ENCODE measurements at places on chromosomes 5 and 9.

DNA sequence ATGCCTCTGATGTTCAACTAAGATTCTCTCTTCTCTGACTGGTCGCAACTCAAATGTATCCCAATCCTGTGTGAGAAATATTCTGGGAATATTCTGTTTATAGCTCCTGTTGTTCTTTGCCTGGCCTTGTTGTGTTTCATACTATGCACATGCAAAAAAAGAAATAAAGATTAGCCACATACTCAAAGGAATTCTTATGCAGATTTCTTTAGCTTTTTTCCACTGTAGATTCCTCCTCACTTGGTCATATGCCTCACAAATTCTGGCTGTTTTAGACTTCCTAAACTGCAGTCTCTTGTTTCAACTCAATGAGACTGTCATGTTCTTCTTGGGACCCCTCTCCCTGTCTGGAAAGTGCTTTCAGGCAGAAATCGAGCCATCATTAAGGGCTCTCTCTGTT, 217.5 kb upstream of the SH3GL2 start:
- no peak for DNase-seq

- peak; percentile 89 for DNase-seq
Measured at GRCh38 chr5:76180814-76181805, 97.9 kb downstream of the SV2C start.

DNA sequence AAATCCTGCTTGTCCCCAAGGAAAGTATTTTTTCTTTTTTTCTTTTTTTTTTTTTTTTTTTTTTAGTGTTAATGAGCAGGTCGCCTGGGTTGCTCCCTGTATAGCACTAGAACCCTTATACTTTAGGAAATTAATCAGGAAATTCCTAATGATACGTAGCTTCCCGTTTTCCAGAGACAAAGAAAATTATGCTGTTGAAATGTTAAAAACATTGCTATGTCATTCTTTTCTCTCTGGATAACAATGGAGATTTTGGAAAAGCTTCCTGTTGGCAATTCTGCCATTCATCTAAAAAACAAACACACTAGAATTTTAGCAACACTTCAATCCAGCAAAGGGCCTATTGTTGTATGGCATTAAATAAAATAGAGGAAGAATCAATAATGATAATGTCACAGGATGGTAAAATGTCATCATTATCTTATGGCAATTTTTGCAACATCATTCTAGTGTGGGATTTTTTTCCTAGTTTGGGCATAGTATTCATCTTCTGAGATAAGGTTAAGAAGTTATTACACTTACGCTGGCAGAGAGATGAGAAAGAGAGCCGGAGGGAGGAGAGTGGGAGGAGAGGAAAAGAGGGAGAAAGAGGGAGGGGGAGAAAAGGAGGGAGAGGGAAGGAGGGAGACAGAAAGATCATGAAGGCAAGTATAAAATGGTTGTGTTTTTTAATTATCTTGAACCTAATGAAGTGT, 315.8 kb upstream of the PDE4D start:
- no peak for DNase-seq

DNA sequence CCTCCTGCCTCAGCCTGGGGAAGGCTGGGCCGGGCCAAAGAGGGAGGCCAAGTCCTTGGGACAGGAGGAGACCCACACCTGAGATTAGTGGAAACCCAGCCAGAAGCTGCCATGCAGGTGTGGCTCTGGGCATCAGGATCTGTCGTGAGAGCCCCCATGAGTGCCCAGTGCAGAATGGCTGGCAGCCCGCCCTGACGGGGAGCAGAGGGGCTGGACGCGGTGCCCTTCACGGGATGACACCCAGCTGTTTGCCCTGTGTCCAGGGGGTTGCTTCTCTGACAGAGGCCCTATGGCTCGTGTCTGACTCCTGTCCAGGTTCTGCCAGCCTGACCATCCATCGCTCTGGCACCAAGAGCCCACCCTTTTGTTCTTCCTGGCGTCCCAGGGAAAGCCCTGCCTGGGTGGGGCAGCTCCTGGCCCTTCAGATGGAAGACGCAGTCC, 8.5 kb downstream of the DIPK1B start:
- DNase-seq, result no peak

- no peak for DNase-seq
Measured at GRCh38 chr5:79471556-79471955, 42.4 kb downstream of the HOMER1 start.

DNA sequence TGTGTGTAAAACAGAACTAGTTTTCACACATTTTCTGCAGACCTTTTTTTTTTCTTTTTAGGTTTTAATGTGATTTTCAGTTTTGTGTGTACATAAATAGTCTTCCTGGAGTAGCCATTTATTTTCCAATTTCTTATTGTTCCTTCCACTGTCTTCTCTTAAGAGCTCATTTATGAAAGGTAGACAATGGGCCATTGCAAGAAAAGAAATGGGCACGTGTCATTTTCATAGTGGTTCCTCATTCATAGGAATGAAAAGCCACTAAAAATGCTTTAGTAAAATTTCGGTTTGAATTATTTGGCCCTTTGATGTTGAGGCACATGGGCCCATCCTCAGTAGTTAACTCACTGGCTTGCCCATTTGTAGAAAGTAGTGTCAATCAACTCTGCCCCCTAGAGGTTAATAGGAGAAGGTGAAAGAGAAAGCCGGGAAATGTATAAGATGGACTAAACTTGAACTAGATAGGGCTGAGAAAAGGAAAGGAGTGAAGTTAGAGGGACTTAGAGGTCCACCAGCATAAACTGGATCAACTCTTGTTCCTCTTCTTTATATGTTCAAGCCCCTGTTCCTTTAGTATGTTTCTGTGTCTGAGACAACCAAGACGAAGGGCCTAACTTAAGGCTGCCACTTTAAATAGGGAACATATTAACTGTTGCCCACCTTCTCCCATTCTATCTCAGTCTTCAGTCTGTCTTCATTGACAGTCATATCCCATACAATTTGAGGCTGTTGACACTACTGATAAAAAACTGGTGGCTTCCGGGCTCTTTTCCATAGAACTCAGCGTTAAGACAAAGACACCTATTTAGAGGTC, 72.6 kb downstream of the SMARCA2 start:
- DNase-seq, result peak; percentile 76

DNA sequence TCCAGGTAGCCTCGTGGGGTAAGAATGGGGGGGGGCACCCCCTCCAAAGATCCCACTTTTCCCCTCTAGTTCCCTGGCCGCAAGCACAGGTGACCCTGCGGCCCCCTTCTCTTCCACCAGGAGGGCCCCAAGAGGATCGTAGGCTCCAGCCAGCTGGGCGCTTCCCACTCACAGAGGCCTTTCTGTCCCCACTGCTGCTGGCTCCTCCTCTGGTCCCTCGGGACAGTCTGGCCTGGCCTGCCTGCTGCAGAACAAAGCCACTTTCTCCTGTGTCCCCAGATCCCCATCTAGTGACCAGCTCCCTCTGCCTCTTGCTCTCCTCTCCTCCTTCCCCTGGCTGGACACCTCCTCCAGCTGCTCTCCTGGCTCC, 534 bp upstream of the SAPCD2 start:
- DNase-seq, result no peak

- no peak for DNase-seq
Measured at GRCh38 chr9:33435821-33436277, 11.5 kb downstream of the AQP3 start.

GRCh38 chr9:22718653-22719052, 272.0 kb downstream of the DMRTA1 start:
- DNase-seq, result no peak

- no peak for DNase-seq
Measured at GRCh38 chr5:16933337-16933736, 2.8 kb downstream of the MYO10 start.

DNA sequence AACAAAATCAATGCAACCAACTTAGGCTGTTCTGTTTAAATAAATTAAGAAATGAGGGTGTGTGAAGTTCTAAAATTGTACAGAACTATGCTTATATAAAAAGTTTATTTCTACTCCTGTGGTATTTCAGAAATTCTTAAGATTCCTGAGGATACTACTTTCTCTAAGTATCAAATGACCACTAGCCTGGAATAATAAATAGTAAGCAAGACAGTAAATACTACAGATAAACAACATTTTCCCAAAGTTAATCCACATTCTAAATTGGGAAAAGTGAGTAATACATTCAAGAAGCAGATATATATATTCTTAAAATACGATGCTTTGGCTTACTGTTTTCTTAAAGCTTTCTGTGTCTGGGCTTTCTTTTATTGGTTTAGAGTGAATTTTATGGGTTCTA, 29.5 kb downstream of the CCNH start:
- no peak for DNase-seq

DNA sequence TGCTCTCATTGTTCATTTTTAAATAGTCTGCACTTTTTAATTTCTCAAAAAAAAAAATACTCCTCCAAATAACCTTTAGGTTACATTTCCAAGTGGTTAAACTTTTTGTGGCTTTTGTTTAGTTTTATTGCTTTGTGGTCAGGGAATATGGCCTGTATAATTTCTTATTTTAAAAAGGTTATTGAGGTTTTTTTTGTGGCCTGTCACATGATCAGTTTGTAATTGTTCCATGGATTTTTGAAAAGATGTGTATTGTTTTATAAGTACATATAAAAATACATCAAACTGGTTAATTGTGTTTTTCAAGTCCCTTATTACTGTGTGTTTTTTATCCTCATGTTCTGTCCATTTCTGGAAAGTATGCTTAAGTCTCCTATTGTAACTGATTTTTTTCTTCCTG, 64.0 kb downstream of the ZNF618 start:
- no peak for DNase-seq

GRCh38 chr9:13439685-13440476, 160.4 kb upstream of the MPDZ start:
- DNase-seq, result no peak

DNA sequence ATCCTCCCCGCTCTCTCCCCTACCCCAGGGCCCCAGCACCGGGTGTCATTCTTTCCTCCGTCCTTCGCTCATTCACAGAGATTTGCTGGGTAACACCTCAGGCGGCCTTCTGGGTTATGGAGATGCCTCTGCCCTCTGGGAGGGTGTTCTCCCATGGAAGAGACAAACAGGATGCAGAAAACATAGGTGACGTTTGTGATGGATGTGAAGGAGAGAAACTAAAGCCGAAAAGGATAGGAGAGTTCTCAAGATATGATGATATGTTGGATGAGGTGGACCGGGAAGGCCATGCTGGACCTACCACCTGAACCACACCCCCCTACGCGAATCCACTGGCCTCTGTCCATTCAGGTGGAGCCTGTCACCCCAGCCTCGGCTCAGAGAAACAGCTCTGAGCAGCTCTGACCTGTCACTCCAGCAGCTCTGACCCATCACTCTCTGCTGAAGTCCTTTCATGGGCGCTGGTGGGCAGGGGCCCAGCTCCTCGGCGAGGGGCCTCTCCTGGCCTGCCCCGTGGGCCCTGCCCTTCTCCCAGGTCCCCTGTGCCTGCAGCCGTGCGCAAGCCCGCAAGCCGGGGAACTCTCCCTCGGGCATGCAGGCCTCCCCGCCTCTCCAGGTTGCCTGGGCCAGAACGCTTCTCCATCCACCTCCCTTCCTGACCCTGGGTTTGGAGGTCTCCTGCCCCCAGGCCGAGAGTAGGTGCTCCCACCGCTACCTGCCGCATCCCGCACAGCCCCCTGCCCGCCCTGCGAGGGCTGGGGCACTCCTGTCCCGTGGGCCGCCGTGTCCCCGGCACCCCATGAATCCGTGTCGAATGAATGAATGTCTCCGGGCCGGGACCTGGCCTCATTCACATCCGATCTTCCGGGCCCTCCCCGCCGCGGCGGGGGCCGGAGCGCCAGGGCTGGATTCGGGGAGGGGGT, 717 bp upstream of the NCS1 start:
- no peak for DNase-seq

DNA sequence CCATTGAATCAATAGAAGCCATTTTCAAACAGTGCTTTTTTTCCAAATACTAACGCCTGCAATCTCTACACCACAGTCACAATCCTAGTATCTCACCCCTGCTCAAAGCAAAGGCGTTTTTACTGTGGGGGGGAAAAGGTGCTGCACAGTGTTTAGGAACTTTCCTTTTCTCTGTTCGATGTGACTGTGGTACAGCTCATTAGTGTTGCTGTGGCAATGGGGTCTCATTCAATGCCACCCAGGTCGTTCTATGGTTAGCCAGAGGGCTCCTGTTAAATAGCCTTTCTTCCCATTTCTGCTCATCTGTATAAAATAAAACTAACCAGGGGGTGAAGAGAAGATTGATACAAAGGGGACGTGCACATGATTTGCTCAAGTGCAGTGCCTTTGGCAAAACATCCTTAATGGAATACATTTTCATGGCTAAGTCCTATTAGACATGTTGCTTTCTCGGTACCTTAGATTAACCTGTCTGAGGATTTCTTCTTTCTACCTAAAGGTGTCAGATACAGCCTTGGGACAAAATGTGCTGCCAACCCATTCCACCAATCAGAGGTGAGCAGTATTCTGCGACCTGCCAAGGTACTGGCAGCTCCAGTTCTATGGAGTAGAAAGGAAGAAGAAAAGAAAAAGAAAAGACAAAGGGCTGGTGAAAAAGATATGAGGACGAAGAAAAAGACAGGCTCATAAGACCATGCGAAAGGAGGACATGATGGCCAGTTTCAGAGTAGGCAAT, 651.4 kb upstream of the DMAC1 start:
- DNase-seq, result no peak

DNA sequence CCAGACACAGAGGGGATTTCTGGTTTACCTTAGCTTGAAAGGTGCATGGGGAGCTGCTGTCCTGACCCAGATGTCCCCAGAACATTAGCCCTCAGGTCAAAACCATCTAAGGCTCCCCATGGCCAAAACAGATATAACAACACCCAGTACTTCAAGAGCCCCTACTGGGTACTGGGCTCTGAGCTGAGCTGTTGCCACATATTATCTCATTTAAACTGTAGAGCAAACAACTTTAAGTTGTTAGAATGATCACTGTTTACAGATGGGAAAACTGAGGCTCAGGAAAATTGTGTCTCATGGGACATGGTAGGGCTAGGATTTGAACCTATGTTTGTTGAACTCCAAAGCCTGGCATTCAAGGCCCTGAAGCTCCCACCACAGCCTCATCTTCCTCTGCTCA, 20.6 kb upstream of the SLC25A51 start:
- no peak for DNase-seq

DNA sequence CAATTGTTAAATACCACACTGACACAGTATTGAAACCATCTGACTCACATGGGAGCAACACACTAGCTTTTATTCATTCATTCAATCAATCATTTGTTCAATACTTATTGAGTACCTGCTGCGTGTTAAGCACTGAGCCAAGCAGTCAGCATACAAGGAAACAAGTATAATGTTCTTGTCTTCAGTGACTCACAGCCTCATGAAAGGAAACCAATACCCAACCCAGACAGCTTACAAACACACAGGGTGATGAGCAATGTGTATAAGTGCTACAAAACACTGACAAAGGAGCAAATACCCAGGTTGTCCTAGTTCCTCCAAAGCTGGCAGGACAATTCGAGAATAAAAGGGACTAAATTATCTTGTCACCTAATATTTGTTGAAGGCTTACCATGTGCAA, 67.6 kb upstream of the RASEF start:
- DNase-seq, result no peak

Data from GM12865 (cell line).